ENCODE measurements at places on chromosomes 6 and 20. TPM values are rescaled to one million over a fixed set of nuclear protein-coding genes. Genes with fewer than 3 reads are reported as not detected.

GRCh38 chr6:167548451-167548850 is 223.6 kb downstream of the TTLL2 start:
- no peak for DNase-seq
- H3K4me3 ChIP-seq = no peak overlapping the region
- no peaks in the 10 kb centered on the region for H3K4me1 ChIP-seq
- H3K36me3 ChIP-seq = no peaks in the 10 kb centered on the region
- no peaks in the 10 kb centered on the region for H3K27me3 ChIP-seq

GRCh38 chr6:126112171-126112632 is 125.9 kb downstream of the TRMT11 start:
- DNase-seq = no peak
- no peak overlapping the region for H3K4me3 ChIP-seq
- H3K4me1 ChIP-seq = no peaks in the 10 kb centered on the region
- H3K27me3 ChIP-seq = no peaks in the 10 kb centered on the region
- no peaks in the 10 kb centered on the region for H3K36me3 ChIP-seq

GRCh38 chr6:77425671-77426070 is 37.6 kb downstream of the HTR1B start:
- no peaks in the 10 kb centered on the region for H3K36me3 ChIP-seq
- peak; percentile 50 for DNase-seq
- no peaks in the 10 kb centered on the region for H3K27me3 ChIP-seq
- no peak overlapping the region for H3K27ac ChIP-seq
- no peak overlapping the region for H3K4me3 ChIP-seq
- H3K4me1 ChIP-seq = no peaks in the 10 kb centered on the region

- H3K27ac ChIP-seq = no peak overlapping the region
- H3K4me3 ChIP-seq = no peak overlapping the region
- no peaks in the 10 kb centered on the region for H3K36me3 ChIP-seq
- peak; percentile 88 for DNase-seq
- H3K4me1 ChIP-seq = no peaks in the 10 kb centered on the region
- no peaks in the 10 kb centered on the region for H3K27me3 ChIP-seq
Observed at GRCh38 chr6:48135323-48136084, 24.5 kb upstream of the PTCHD4 start.

- no peaks in the 10 kb centered on the region for H3K36me3 ChIP-seq
- H3K27me3 ChIP-seq = peaks cover 6% of the 10 kb centered on the region
- H3K27ac ChIP-seq = no peak overlapping the region
- DNase-seq = no peak
- no peaks in the 10 kb centered on the region for H3K4me1 ChIP-seq
Observed at GRCh38 chr6:106981926-106982325, 7.4 kb upstream of the CD24 start.

BACH2 gene
- 1.5 TPM for total RNA-seq

GRCh38 chr20:22339946-22340345 is 244.4 kb downstream of the FOXA2 start:
- H3K4me1 ChIP-seq = no peaks in the 10 kb centered on the region
- H3K36me3 ChIP-seq = no peaks in the 10 kb centered on the region
- no peak overlapping the region for H3K4me3 ChIP-seq
- DNase-seq = no peak
- H3K27ac ChIP-seq = no peak overlapping the region
